ENCODE measurements at places on chromosomes 5 and 9.

GRCh38 chr5:138488481-138488945, 23.2 kb downstream of the EGR1 start:
- no peak for DNase-seq

DNA sequence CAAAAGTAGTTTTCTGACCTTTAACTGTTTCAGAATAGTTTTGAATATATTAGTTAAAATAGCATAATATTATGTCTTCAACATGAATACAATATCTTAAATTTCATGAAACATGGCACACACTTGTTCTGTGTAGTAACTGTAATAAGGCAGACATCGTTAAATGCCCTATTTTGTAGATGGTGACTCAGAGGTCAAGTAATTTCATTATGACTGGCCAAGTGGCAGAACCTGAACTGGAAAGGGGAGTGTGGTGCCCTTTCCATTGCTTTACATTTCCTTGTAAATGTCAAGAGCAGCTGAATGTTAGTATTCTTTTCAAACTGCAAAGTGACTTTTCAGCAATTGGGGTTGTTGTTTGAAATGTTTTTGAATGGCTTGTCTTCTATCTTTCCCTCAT, 201.2 kb upstream of the CDKN2B start:
- no peak for DNase-seq

GRCh38 chr9:73155377-73155776, 3.7 kb downstream of the ANXA1 start:
- no peak for DNase-seq

- no peak for DNase-seq
Observed at GRCh38 chr9:85432599-85432998, 309.2 kb downstream of the AGTPBP1 start.

DNA sequence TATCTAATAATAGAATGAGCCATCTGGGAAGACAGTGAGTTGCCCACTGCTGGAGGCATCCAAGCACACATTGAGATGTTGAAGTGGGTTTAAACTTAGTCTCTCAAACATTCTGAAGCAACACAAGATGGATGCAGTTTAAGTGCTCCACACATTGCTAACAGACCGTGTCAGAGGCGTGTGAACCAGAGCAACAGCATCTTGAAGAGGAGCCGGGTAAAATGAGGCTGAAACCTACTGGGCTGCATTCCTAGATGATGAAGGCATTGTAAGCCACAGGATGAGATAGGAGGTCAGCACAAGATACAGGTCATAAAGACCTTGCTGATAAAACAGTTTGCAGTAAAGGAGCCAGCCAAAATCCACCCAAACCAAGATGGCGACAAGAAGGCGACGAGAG, 73.5 kb upstream of the TMEM215 start:
- no peak for DNase-seq

All from activated CD4-positive, alpha-beta T cell treated with anti-CD3 and anti-CD28 coated beads for 24 hours (primary cell).